Aorta (tissue), 5 donors: ENCODE measurements at places on chromosomes 12 and 14. TPM values are rescaled to one million over a fixed set of nuclear protein-coding genes. Genes with fewer than 3 reads are reported as not detected.

The PTPN6 gene
- polyA plus RNA-seq, result 10.1 TPM

GRCh38 chr12:113858841-113859386 lies 107.2 kb downstream of the RBM19 start:
- H3K4me1 ChIP-seq, result no peaks in the 10 kb centered on the region
- H3K4me3 ChIP-seq, result no peak overlapping the region
- no peak for DNase-seq
- peaks cover 5% of the 10 kb centered on the region for H3K36me3 ChIP-seq

DNA sequence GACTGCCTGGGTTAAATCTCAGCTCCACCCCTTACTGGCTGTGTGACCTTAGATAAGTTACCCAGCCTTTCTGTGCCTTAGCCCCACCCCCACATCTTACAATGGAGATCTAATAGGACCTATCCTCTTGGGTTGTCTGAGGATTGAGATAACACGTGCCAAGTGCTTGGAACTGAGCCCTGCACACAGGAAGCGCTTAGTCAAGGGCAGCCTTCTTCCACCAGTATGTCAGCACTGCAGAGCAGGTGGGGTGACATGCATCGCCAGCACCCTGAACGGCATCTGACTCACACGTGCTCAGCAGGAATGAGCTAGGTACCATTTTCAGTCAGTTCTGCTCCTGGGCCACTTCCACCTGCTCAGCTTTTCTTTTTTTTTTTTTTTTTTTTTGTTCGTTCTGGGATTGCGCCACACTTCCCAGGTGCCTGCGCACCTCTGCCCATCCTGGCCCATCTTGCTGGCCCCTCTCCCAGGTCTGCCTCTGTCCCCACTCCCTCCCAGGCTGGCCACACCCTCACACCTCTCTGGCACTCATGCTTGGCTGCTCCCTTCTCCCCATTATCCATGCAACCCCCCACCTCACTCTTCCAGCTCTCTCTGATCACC lies 19.6 kb downstream of the LGMN start:
- no peak overlapping the region for H3K27ac ChIP-seq
- DNase-seq, result no peak
- H3K4me1 ChIP-seq, result no peaks in the 10 kb centered on the region
- no peak overlapping the region for H3K4me3 ChIP-seq

DNA sequence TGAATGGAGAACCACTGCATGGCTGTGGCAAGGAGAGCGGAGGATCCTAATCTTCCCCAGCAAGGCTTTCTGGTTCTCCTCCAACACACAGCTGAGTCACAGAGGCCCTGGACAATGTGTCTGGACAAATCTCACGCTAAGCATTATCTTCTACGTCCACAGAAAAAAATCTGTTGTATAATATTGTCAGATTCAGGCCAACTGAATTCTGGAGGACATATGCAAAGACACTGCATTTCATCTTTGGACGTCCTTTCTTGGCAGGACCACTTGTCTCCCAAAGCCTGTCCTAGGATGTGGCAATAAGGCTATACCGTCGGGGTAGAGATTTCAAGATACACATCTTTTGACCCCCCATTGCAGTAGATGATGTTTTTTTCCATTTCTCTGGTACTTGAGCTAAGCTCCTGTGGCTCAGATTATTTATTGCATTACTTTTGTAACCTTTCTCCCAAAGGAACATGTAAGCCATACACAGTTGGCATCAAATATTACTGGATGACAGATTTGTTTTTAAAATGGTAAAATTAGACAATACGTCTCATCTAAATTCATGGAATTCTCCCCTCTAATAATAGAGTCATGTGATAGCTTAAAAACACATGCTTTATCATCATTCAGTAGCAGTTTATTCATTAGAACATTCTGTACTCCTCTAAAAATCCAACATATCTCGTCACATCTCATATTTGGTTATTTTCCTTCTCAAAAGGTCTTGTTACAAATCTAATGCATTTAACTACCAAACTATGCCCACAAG lies 19.4 kb downstream of the LMO3 start:
- no peak overlapping the region for H3K4me3 ChIP-seq
- no peaks in the 10 kb centered on the region for H3K4me1 ChIP-seq
- H3K27me3 ChIP-seq, result no peaks in the 10 kb centered on the region
- H3K27ac ChIP-seq, result no peak overlapping the region

GRCh38 chr12:10771132-10771733 lies 31.2 kb downstream of the TAS2R7 start:
- H3K27me3 ChIP-seq, result no peaks in the 10 kb centered on the region
- no peak overlapping the region for H3K27ac ChIP-seq

- H3K4me1 ChIP-seq, result no peaks in the 10 kb centered on the region
- DNase-seq, result no peak
- no peak overlapping the region for H3K4me3 ChIP-seq
- no peaks in the 10 kb centered on the region for H3K27me3 ChIP-seq
- no peaks in the 10 kb centered on the region for H3K36me3 ChIP-seq
Observed at GRCh38 chr12:712172-712863, 40.1 kb upstream of the WNK1 start.

The FOXJ2 gene
- polyA plus RNA-seq, result 12.1 TPM

DNA sequence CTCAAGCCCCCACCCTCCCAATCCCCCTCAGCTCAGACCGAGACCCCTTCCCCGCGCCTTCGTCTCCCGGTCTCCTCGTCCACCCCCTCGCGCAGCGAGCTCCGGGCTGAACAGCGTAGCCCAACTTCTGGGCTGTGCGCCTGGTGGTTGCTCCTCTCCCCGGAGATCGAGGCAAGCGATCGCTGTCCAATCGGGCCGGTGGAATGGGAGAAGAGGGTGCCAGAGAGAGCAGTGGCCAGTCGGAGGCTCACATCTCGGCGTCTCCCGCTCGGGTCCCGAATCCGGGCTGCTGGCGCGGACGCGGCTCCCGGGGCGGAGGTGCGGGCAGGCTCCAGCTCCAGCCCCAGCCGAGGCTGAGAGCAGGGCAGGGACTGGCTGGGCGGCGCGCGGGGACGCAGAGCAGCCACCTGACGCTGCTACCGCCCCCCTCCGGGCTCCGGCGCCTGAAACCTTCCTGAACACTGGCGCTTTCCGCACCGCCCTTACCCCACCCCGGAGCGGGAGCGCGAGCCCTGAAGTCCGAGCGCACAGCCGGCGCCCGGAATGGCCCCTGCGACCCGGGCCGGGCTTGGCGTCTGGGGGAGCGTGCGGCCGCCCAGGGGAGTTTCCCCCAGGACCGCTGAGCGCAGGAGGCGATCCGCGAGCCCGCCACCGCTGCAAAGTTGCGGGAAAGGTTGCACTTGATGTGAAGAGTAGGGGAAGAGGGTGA lies 508 bp upstream of the KCNH5 start:
- no peaks in the 10 kb centered on the region for H3K27me3 ChIP-seq
- H3K4me3 ChIP-seq, result no peak overlapping the region
- no peak for DNase-seq
- H3K36me3 ChIP-seq, result no peaks in the 10 kb centered on the region
- no peak overlapping the region for H3K27ac ChIP-seq

- H3K4me1 ChIP-seq, result no peaks in the 10 kb centered on the region
- no peaks in the 10 kb centered on the region for H3K27me3 ChIP-seq
- no peak overlapping the region for H3K4me3 ChIP-seq
- DNase-seq, result no peak
Observed at GRCh38 chr14:78561074-78561473, 390.9 kb downstream of the NRXN3 start.

- no peak overlapping the region for H3K4me3 ChIP-seq
- no peaks in the 10 kb centered on the region for H3K27me3 ChIP-seq
- no peak for DNase-seq
- no peak overlapping the region for H3K27ac ChIP-seq
- no peaks in the 10 kb centered on the region for H3K4me1 ChIP-seq
Observed at GRCh38 chr12:49550693-49551252, 11.9 kb downstream of the KCNH3 start.

The CBLN3 gene
- 1.3 TPM for polyA plus RNA-seq

The MSRB3 gene
- polyA plus RNA-seq, result 119 TPM

The BDKRB2 gene
- not detected for polyA plus RNA-seq

DNA sequence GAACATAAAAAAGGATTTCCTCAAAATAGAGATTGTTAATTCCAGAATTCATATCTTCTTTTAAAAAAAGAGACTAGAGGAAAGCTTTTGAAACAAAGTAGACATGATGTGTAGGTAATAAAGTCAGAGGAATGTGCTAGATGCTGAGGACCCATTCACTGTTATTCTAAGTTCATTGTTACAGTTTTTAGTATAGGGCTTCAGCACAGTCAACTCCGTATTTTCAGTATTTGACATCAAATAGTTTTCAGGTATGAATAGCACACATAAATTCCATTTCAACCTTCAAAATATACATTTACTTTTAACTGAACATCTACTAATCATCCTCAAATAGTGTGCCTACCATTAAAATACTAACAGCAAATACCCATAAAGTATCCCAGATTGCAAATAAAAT lies 227.8 kb downstream of the EPS8 start:
- no peak overlapping the region for H3K4me3 ChIP-seq
- H3K27me3 ChIP-seq, result no peaks in the 10 kb centered on the region

DNA sequence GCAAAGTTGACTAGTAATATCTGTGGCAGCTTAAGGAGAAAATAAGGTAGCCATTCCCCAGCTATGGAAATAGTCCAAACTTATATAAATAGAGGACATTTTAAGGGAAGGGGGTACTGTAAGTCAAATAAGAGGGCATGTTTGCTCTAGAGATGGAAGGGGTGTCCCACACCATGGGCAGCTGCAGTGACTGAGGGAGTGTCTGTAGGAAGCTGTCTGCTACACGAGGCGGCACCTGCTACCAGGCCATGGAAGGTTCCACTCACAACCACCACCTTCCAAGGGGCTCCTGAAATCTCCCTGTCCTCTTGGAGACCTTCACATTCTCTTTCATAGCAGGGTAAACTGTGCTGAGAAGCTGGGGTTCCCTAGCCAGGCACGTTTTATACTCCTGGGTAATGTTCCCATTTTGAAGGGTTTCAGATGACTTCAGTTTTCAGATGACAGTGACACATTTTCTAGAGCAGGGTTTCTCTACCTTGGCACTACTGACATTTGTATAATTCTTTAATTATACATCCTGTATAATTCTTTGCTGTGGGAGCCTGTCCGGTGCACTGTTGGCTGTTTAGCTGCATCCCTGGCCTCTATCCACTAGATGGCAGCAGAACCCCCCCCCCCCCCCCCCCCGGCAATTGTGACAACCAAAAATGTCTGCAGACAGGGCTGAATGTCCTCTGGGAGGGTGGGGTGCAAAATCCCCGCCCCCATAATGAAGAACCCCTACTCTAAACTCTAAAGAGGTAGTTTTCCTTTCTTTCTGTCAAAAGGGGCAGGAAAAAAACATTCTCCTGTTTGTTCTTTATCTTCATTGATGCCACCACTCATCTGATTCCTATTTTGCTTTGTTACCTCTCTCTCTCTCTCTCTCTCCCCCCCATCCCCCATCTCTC lies 11.6 kb upstream of the SMCO2 start:
- DNase-seq, result no peak
- H3K27me3 ChIP-seq, result no peaks in the 10 kb centered on the region
- no peak overlapping the region for H3K4me3 ChIP-seq
- H3K27ac ChIP-seq, result peak overlapping the region; percentile 54
- no peaks in the 10 kb centered on the region for H3K4me1 ChIP-seq

The LYZ gene
- 15.1 TPM for polyA plus RNA-seq
